ENCODE measurements at places on chromosomes 12 and 14.

DNA sequence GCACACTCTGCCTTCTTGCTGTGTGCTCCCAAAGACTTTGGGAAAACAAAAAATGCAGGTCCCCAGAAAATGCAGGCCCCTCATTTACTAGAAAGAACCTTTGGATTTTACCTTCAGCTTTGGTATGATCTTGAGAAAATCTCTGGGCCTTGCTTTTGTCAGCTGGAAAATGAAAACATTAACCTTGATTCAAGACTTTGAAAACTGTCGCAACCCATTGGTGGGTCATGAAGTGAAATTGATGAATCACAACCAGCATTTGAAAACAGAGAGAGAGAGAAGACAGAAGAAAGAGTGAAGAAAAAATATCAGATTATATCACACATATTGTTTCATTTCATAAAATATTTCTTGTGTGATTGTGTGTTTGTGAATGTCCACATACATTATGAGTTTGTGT lies 322.5 kb downstream of the ZFP36L1 start:
- no peak for DNase-seq

GRCh38 chr14:99125616-99126431 lies 146.2 kb downstream of the BCL11B start:
- DNase-seq = no peak

DNA sequence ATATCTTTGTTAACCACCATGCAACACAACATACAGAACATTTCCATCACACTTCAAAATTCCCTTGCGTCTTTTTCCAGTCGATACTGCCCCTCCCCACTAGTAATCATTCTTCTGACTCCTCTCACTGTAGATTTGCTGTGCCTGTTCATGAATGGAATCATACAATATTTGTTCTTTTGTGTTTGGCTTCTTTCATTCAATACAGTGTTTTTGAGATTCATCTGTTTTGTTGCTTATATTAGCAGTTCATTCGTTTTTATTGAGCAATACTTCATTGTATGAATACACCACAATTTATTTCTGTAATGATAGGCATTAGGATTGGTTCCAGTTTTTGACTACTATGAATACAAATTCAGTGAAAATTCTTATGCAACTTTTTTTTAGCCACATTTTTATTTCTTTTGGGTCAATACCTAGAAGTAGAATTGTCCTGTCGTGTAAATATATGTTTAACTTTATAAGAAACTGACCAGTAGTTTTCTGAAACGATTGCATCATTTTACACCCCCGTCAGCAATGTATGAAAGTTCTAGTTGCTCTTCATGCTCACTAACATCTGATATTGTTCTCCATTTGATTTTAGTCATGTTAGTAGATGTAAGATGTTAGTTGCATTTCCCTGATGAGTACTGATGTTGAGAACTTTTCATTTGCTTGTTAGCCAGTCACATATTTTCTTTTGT lies 127.5 kb downstream of the TGFB3 start:
- no peak for DNase-seq

GRCh38 chr12:92562063-92562734 lies 140.6 kb upstream of the PLEKHG7 start:
- no peak for DNase-seq

DNA sequence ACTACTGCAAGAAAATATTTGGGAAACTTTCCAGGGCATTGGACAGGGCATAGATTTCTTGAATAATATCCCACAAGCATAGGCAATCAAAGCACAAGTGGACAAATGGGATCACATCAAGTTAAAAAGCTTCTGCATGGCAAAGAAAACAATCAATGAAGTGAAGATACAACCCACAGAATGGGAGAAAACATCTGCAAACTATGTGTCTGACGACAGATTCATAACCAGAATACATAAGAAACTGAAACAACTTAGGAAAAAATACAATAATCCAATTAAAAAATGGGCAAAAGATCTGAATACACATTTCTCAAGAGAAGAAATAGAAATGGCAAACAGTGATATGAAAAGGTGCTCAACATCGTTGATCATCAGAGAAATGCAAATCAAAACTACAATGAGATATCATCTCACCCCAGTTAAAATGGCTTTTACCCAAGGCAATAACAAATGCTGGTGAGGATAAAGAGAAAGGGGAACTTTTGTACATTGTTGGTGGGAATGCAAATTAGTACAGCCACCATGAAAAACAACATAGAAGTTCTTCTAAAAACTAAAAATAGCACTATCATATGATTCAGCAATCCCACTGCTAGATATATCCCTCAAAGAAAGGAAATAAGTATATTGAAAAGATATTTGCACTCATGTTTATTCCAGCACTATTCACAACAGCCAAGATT lies 33.8 kb upstream of the ATP2B1 start:
- no peak for DNase-seq

- no peak for DNase-seq
Observed at GRCh38 chr12:122847516-122847836, 12.2 kb downstream of the HIP1R start.

DNA sequence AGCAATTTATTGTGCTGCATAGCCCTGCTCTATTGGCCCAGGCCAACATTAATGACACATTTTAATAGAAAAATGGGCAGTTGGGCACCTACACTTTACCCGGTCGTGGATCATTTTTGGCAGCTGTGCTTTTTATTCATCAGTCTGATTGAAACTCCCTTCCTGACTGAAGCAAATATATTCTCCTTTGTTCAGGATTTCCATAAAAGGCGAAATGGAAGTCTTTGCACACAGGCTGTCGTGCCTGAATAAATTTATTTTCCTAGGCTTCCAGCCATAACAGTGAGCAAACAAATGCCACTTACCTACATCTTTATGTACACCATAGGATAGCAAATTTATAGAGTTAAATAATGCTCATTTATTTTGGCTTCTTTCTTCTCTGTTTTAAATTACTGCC lies 480.7 kb upstream of the DCN start:
- no peak for DNase-seq

DNA sequence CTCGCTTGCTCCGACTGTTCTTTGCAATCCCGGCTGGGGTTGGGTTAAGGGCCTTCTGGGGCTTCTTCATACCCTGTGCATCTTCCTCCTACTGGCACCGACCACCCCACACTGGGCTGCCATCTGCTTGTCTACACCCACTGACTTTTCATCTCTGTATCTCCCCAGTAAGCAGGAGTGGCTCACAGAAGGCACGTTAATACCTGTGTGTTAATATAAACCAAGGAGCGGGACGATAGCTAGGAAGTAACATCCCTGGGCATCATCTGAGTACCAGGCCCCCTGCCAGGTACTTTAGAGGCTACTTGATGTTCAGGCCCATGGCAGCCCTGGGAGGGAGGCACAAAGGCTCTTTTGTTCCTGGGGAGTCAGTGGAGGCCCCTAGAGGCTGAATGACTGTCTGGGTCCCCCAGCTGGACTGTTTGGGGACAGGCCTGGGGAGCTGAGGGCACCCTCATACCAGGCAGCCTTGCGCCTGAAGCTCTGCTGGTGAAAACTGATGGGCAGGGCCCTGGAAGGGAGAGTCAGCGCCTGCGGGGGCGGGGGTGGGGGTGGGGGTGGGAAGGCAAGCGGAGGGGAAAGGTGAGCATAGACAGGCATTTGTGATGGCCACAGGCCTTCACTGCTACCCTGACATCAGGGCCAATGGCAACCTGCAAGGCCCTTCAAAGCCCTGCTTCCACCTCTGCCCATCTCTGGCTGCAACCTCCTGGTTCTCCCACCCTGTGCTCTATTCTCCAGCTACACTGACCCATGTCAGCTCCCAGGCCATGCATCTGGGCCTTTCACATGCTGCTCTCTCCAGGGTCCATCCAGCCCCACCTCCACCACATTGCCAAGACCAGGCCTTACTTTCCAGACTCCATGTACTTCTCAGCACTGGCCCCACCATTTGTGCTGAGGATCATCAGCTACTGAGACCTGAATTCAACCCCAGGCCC lies 34.2 kb upstream of the DEGS2 start:
- no peak for DNase-seq

DNA sequence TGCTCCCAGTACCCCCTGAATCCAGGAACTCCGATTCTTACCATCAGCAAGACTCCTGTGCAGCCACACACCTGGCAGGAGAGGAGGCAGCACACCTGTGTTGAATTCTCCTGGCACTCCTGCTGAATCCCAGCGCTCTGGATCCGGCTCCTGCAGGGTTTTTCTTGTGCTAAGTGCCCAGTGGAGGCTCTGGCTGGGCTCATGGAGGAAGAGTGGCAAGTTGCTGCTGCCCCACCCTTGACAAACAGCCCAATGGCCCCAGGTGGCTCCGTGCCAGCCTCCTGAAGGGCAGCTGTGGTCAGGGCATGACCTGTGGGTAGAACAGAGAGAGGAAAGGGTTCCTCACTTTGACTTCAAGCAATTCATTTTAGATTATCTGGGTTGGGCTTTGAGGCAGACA lies 20.0 kb downstream of the CRACR2A start:
- no peak for DNase-seq

DNA sequence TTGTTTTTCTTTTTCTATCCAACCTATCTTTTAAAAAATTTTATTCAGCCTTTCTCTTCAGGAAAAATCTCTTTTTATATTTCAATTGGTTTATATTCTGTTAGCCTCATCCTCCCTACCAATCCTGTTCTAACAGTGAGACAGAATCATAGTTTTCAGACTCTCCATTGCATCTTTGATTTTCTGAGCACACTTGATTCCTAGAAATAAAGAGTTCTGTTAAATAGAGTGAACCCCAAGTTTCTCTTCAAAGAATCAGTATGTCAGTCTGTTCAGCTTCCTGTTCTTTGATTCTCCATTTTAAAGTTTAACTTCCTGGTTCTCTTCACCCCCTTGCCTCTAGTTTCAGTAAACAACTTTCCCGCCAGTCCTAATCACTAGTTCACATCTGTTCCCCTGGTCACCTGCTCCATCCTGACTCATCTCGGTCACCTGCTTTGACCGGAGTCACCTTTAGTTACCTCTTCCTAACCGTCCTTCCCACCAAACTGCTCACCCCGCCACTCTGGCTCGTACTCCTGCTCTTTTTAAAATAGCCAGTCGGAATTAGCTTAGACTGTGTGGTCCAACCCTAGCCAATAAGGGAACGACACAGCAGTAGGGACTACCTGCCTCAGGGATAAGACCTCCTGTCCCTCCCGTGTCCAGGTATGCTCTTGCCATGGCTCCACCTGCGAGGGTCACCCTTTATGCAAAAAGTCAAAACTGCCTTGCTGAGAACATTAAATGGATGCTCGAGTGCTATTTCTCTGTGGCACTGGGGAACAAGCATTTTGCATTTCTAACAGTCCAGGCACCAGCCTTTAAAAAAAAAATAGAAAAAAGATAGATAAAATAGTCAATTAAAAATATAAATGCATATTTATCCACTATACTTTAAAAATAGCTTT lies 48.4 kb downstream of the DDX51 start:
- DNase-seq = no peak
